ENCODE measurements at places on chromosomes 11 and 22.

DNA sequence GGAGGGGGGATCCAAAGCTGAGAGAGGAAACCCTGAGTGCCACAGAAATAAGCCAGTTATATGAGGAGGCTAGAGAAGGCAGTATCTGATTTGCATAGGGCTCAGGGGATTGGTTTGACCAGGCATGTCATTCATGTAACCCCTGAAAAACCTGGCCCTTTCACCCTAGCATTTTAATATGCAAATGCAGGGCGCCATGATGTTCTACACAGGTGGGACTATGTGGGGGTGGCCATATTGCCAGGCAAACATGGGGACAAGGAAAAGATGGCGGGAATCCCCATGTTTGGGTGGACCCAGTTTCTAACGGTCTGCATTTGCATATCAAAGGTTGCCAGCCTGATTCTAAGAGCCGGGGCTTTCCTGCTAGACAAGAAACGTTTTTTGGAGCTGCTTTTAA lies 27.2 kb downstream of the CSF2RB start:
- DNase-seq = no peak

DNA sequence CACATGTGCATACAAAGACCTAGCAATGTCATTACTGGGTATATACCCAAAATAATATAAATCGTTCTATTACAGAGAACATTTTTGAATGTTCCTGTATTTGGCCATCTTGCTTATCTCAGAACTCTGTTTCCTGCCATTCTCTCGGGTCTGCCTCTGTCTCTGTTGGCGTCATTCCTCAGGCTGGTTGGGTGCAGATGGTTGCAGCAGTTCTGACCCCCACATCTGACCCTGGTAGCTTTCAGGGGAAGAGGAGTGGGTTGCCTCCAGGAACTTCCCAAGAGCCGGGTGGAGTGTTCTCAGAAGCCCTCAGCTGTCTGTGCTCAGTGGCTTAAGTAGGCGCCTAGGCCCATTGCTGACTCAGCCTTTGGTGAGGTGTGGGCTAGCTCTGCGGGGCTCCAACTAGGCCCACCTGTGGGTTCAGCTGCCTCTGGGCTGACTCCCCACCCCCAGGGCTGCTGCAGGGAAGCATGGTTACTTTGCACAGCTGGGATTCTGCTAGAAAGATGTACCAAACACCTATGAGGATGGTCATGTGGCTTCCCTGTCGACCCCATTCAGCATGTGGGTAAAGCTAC lies 114.0 kb downstream of the TBC1D22A start:
- no peak for DNase-seq

- DNase-seq = no peak
Measured at GRCh38 chr22:28582806-28583205, 96.8 kb downstream of the TTC28 start.

DNA sequence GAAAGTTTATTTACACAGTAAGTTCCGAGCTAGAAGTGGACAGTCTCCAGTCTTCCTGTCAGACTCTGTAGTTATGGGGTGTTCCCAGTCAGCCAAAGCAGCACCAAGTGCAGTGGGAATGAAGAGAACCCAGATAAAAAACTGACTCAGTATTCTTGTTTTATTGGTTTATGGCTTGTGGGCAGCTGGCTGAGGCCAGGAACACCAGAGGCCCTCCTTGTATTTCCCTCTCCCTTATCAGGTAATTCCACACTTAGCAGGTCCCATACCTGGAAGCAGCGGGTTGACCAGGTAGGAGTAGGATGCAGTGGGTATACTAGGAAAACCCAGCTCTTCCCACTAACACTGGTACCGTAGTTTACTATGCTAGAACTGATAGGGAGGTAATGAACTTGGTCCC lies 3.5 kb upstream of the BACE1-AS start:
- DNase-seq = no peak

GRCh38 chr22:39244496-39245129 lies at the start of gene PDGFB:
PDGFB (minus strand) TSS chr22:39244982; CDS start chr22:39243963, 1,019 bp downstream.
- DNase-seq = no peak

DNA sequence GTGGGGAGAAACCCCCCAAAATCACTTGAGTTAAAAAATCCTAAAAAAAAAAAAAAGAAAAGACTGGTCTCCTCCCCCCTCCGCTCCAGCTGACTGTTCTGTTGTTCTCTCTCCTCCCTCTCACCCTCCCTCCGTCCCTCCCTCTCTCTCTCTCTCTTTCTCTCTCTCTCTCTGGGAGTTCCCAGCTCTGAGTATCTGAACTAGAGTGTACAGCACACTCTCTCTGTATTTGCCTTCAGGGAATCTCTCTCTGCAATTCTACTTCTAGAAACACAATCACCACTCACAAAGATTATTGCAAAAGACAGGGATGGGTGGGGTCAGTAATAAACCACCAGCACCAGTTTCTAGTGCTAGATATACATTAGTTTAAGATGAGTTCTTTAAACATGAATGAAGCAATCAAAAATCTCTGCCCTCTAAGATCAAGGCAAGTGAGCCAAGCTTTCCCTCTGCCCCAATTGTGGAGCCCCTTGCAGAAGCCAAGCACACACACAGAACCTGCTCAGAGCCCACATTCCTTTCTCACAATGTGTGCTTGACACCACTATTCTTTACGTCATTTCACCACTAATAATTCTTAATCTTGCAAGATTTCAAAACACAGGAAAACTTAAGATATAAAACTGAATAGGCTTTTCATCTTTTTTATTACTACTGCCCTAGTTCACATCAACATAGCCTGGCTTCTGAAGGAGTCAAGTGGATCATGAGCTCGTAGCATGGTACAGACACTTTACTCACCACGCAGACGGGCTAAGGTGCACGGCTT lies 133.5 kb downstream of the RBFOX2 start:
- no peak for DNase-seq

GRCh38 chr11:122853971-122854446 lies 15.7 kb downstream of the CRTAM start:
- DNase-seq = peak; percentile 67

DNA sequence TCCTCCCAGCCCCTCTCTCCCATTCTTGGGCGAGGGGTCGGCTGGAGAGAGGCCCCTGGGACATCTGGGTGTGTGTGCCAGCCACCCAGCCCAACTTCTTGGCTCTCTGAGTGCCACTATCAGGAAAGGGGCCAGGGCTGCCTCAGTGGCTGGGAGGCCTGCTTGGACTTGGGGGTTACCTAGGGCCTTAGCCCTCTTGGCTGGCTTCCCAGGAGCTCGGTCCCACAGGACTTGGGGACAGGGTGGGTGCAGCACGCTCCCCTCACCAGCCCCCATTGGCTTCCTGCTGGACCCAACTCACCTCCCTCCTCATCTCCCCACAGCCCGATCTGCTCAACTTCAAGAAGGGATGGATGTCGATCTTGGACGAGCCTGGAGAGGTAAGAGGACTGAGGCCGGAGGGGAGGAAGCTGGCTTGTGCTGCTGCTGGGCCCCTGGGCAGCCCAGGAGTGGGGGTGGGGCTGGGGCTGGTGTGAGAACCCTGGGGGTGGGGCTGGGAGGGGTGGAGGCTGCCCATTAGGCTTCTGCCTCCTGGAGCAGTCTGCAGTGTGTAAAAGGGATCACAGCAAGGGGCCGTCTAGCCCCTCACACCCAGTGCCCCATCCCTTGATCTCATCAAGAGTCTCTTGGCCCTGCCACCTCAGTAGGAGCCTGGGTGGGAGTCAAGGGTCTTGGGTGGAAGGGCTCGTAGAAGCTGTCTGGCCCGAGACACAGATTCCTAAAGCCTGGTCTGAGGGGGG lies 54.8 kb downstream of the TRIOBP start:
- no peak for DNase-seq

DNA sequence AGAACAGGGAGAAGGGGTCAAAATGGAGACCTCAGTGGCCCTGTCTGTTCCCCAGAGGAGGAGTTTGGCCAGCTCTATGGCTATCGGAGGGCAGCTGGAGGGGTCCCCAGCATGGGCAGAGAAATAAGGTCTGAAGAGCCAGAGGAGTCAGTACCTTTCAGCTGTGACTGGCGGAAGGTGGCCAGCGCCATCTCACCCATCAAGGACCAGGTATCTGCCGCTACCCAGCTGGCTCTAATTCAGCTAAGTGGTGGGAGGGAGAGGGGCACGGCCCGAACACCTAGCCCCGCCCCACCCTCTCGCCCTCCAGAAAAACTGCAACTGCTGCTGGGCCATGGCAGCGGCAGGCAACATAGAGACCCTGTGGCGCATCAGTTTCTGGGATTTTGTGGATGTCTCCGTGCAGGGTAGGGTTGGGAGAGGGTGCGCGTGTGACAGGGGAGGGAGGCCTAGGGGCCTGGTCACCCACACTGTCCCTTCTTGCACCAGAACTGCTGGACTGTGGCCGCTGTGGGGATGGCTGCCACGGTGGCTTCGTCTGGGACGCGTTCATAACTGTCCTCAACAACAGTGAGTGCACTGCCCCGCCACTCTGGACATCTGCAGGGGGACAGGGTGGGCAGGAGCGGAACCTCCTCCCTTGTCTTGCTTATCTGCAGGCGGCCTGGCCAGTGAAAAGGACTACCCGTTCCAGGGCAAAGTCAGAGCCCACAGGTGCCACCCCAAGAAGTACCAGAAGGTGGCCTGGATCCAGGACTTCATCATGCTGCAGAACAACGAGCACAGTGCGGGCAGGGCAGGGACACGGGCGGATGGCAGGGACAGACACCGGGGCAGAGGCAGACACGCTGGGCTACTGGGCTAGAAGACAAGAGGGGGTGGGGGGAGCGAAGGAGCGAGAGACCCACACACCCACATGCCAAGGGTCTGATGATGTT lies 2.8 kb downstream of the CTSW start:
- no peak for DNase-seq

DNA sequence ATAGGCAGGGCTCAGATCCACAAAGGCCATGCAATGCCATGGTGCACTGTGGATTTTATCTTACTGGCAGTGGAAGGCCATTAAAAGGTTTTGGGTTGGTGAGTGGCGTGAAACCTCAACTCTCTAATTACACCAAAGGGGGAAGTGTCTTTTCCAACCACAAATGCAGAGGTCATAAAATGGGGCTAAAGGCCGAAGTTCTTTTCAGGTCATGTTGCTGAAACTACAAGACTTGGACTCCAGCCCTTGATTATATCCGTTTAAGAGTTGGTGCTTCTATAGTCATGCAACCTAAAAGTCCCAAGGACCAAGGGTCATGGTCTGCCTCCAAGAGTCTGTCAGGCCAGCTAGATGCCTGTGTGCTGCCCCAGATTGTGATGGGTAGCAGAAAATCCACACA lies 434.3 kb downstream of the RAB38 start:
- no peak for DNase-seq

DNA sequence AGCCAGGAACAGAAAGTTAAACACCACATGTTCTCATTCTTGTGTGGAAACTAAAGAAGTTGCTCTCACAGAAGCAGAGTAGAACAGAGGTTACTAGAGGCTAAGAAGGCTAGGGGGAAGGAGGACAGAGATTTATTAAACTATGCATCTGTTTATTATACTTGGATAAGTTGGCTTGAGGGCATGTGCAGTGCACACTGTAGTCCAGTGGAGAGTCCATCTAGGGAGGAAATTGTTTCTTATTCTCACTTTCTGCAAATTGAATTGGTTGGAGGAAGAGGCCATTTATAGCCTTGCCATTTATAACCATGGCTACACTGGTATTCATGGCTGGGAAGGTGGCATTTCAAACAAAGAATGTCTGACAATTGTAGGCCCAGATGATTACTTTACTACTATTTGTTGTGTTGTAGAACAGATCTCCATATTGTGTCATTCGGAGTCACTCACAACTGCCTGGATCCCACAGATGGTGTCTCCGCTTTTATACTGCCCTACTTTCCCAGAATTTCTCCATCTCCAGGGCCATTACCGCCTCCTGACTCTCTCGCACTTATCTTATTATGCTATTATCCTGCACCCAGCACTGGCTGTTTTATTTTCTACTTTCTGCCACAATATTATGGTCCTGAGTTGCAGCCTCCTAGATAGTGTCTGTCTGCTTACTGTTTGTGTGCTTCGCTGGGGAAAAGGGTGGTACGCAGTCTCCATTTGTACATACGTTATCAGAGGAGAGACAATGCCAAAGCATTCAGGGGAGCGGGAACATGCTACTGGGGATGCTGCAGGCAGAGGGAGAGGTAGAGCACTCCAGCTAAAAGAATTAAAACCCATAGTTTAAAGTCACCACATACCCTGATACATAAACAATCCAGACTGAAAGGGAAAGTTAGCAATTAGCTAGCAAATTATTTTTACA lies 169.3 kb upstream of the BLID start:
- no peak for DNase-seq

GRCh38 chr11:9955391-9955790 lies 291.5 kb downstream of the SWAP70 start:
- DNase-seq = no peak

DNA sequence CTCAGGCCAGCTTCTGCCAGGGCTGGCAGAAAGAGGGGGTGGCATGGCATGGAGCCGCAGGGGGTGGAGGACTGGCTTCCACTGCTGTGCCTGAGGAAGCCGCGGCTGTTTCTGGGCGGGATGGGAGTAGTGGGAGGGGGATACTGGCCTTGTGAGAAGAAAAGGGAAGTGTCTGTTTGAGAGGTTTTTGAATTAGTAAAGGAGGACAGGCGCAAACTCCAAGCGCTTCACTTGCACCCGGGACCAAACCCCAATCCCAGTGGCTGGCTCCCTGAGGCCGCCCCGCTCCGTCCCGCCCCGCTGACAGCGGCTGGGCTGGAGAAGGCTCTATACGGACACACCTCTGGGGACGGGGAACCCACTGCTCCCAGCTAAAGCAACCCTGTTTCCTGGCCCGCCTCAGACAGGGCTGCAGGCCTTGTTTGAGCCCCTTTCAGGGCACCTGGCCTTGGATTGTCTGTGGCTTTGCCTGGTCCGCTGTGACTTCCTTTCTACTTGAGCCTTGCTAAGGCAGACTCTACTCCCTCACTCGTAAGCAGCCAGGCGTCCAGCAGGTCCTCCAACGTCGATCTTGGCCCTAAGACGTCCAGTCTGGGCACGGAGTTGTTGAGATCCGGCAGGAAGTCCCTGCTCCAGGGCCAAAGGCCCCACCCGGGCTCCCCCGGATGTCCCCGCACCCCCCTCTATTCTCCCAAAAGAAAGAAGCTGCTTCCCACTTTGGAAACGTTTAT lies 2.2 kb downstream of the APOA1 start:
- DNase-seq = no peak

DNA sequence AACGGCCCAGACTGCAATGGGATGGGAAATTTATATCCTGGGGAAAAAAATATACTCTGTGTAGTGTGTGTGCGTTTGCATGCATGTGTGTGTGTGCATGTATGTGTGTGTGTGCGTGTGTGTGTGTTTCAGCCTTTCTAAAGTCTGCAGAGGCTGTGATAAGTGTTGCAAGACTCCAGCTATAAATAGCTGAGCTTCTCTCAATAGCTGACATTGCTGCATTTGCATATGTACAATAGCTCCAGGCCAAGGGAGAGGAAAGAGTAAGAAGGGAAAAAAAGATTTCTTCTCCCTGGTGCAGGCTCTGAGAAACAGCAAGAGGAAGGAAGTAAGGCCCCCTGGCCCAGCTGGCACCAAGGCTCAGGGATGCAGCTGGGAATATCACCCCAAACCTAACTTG lies 483.0 kb downstream of the MN1 start:
- DNase-seq = no peak

All from effector memory CD8-positive, alpha-beta T cell (primary cell).